CD4-positive, alpha-beta T cell treated with Interleukin-6 for 4 hours (primary cell): ENCODE measurements at places on chromosomes 2 and 18.

- DNase-seq, result no peak
These were observed 180.6 kb downstream of the ZNF521 start for GRCh38 chr18:25171334-25171733.

- no peak for DNase-seq
These were observed 304.9 kb downstream of the DSEL start for GRCh38 chr18:67211646-67212045.

DNA sequence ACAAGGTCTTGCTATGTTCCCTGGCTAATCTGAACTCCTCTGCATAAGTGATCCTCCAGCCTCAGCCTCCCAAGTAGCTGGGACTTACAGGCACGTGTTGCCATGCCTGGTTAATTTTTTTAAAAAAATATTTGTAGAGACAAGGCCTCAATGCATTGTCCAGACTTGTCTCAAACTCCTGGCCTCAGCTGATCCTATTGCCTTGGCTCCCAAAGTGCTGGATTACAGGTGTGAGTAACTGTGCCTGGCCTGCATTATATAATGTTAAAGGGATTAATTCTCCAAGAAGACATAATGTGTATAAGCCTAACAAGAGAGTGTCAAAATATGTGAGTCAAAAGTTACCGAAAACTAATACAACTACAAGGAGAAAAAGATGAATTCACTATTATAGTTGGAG is 32.2 kb downstream of the BUB1 start:
- DNase-seq, result no peak

DNA sequence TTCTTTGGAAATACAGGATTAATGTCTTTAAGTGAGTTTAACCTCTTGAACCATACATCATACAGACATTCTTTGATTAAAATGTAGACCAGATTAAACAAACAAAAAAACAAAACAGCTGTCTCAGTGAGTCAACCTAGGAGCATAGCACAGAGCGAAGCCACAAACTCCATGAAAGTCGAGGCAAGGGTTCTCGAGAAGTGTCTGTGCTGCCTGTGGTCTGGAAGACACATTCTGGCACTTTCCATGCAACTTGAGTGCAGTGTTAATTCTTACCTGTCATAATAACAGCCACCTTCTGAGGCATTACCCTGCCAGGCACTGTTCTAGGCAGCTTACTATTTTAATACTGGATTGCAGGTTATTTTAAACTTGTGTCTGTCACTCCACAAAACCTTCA is 435.5 kb upstream of the MMADHC start:
- DNase-seq, result no peak

GRCh38 chr2:15730545-15731212 is 139.0 kb downstream of the DDX1 start:
- no peak for DNase-seq

DNA sequence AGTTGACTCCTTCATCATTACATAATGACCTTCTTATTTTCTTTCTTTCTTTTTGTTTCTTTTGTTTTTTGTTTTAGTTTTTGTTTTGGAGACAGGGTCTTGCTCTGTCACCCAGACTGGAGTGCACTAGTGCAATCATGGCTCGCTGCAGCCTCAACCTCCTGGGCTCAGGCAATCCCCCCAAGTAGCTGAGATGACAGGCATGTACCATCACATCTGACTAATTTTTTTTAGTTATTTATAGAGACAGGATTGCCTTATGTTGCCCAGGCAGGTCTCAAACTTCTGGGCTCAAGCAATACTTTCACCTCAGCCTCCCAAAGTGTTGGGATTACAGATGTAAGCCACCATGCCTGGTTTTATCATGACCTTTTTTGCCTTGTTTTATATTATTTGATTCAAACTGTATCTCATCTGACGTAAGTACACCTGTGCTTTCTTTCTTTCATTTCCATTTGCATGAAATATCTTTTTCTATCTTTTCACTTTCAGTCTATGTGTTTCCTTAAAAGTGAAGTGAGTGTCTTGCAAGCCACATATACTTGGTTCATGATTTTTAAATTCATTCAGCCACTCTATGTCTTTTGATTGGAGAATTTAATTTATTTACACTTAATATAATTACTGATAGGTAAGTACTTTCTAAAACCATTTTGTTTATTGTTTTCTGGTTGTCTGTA is 39.1 kb downstream of the SP100 start:
- no peak for DNase-seq

DNA sequence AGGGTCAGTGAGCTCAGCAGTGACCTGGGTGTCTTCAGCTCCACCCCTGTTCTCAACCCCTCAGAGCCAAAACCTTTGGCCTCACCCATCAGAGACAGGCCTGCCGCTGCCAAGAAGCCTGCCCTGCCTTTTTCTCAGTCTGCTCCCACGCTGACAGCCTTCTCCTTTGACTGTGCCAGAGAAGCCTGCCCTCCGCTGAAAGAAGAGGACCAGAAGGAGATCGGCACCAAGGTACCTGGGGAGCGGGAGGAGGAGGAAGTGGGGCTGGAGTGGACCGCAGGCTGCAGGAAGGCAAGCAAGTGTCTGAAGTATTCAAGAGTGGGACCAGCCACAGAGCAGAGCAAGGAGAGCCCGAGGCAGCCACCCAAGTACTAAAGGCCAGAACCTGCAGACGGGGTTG is 33.2 kb downstream of the TOGARAM2 start:
- DNase-seq, result no peak
